ENCODE measurements at places on chromosomes 13 and 19.

DNA sequence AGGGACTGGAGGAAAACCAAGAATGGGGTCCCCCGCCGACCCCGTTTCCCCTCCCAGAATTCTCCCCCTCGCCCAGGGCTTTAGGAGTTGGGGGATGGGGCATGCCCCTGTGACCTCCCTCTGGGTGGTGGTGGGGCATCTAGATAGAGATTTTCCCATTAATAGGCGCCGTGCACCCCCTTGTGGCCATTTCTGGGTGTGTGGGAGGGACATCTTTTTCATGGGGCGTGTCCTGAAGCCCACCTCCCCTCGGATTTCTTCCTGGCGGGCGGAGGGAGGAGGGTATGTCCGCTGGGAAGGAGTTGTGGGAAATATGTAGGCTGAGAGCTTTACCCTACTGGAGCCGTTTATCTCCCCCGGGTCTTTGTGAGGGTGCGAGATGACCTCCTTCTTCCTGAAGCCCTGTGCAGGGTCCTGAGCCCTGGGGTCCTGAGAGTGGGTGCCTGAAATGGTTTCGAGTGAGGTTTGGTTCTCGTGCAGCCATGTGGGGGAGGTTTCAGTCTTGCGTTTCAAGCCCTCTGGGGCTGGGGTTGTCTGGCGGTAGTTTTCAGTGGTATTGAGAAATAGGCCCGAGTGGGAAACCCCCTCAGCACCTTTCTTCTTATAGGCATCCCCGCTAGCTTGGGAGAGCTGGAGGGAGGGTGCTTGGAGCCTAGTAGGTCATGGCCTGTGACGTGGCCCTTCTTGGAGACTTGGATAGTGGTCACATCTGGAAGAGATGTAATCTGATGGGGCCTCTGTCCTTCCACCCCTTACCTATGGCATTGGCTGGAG lies 1.0 kb downstream of the PRMT1 start:
- peak; percentile 62 for DNase-seq

DNA sequence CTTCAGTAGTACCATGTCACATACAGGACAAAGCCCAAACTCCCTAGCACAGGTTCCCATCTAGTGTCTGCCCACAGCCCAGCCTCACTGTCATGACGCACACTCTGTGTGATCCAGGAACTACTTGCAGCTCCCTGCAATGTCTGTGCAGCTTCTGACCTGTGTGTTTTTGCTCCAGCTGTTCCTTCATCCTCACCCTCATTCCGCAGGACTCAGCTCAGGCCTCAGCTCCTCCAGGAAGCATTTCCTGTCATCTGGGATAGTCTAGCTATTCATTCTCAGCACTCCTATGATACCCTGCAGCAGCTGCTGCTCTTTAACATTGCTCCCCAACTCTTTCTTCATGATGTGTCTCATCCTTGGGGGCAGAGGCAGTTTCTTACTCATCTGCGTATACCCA lies 56.1 kb downstream of the ENOX1 start:
- DNase-seq = peak; percentile 80

GRCh38 chr19:37867831-37868230 lies 38.6 kb downstream of the WDR87 start:
- DNase-seq = peak; percentile 82

DNA sequence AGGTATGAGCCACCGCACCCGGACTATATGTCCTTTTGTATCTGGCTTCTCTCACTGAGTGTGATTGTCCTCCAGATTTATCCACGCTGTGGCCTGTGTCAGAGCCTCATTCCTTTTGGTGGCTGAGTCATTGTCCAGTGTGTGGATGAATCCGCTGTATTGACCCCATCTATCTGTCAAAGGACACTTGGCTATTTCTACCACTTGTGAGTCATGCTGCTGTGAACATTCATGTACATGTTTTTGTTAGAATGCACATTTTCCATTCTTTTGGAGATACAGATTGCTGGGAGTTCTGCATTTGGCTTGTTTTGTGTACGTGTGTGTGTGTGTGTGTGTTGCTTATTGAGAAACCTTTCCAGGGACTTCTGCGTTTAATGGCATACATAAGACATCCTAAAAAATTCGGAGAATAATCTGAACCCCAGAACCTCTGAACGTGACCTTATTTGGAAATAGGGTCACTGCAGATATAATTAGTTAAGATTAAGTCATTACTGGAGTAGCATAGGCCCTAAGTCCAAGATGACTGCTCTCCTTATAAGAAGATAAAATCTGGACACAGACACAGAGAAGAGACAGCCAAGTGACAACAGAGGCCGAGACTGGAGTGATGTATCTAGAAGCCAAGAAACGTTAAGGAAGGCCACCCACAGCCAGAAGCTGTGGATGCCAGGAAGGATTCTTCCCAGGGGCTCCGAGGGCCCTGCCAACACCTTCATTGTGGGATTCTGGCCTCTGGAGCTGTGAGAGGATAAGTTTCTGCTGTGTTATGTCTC lies 4.9 kb upstream of the GIPC3 start:
- DNase-seq = peak; percentile 98

- DNase-seq = no peak
These were observed 10.5 kb upstream of the KLK4 start for GRCh38 chr19:50921426-50922316.

DNA sequence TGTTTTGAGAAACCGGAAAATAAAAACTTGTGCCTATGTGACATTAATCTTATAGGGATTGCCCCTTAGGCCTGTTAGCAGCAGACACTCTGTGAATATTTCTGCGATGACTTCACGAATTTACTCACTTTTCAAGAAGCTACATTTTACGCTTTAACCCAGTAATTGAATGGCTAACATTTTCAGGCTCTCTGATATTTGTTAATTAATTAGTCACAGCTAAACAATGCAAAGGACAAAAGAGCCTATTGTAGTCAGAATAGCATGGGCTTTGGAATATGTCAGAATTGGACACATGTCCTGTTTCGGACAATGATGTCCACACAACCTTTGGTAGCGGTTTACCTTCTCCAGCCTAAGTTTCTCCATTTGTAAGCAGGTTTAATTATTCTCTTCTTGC lies 506.6 kb downstream of the EFNB2 start:
- DNase-seq = no peak

- peak; percentile 23 for DNase-seq
These were observed 776 bp downstream of the DNAJC3 start for GRCh38 chr13:95677564-95678266.

DNA sequence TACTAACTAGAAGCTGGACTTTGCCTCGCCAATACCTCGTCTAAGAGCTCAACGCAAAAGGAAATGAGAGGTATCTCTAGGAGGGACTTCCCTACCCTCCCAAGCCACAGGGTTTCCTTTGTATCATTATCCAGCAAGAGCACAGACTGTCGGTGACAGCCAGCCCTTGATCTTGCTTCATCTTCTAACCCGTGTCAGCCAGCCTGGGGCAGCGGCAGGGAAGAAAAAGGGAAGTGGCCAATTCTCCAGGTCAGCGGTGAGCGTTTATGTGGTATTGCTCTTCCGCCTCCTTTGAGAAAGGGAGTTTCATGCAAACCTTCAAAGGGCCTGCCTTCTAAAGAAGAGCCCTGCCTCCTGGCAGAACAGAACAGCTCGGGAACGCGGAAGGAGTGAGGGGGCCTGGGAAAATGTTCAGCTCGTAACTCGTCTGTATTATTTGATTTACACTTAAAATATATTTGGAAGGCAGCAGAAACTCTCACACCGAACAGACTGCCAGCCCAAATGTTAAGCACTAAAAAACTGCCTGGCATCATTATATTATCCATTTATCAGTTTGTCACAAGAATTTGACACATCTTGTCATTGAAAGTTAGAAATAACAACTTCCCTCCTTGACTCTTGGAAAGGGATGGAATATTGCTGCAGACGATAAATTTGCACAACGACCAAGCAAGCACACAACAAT lies 41.8 kb downstream of the EFNB2 start:
- no peak for DNase-seq

- no peak for DNase-seq
These were observed 21.9 kb upstream of the WTIP start for GRCh38 chr19:34459614-34460013.

DNA sequence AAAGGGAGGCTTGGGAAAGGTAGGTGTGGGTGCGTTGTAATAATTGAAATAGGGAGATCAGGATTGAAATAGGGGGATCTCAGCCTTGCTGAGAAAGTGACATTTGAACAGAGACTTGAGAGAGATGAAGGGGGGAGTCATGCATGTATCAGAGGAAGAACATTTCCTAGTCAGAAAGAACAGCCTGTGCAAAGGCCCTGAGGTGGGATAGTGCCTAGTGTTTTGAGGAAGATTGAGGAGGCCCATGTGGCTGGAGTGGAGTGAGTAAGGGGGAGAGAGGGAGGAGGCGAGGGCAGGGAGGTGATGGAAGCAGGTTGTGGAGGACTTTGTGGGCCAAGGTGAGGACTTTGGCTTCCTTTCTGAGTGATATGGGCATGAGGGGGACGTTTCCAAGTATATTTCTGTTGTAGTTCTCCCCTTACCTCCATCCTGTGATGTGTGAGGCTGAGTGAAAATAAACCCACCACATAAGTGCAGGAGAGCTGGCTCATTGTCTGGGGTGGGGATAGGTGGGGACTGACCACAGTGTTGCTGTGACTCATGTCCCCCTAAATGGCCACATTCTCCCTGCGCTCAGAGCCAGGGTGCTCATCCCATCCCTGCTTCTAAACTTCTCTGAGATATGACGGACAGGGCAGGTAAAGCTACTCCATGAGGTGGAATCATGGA lies 17.8 kb downstream of the ACTL9 start:
- DNase-seq = no peak

GRCh38 chr13:47146991-47147811 lies 250.3 kb upstream of the HTR2A start:
- no peak for DNase-seq

GRCh38 chr13:26965952-26966700 lies 205.5 kb downstream of the USP12 start:
- DNase-seq = peak; percentile 93

DNA sequence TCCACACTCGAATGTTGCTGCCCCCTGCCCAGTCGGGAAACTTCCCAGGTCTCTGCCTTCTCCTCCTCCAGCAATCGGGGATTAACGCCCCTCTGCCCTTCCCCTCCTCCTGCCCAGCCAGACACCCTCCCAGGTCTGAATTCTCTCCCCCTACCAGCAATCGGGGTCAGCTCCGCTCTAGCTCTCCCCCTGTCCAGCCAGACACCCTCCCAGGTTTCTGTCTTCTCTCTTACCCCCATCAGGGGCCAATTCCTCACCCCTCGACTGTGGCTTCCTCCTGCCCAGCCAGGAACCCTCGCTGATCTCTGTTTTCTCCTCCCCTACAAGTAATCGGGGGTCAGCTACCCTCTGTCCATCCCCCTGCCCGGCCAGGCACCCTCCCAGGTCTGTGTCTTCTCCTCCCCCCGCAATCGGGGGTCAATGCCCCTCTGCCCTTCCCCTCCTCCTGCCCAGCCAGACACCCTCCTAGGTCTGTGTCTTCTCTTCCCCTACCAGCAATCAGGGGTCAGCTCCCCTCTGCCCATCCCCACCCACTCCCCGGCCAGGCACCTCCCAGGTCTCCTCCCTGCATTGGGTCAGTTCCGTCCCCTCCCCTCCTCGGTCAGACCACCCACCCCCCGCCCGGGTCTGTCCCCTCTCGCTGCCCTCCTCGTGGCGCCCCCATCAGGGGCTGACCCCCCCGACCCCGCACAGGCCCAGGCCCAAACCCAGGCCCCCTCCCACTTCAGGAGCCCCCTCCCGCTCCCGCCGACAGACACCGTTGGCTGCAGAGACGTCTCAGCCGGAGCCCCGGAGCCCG lies 668 bp downstream of the ZFR2 start:
- DNase-seq = no peak

DNA sequence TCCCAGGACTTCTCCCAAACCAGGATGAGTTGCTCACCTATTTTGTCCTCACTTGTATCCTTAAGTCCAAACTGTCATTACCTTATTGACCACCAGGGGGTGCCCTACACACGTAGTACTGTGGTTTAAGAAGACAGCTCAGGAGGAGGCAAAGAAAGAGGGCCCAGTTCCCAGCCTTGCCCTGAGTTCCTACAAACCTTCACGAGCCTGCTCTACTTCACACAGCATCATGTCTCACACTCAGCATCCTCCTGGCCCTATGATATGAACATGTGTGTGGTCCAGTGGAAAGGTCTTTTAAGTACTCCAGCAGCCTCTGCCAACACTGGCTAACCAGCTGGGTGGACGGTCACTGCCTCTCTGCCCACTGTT lies 8.1 kb upstream of the ZNF784 start:
- DNase-seq = peak; percentile 96

DNA sequence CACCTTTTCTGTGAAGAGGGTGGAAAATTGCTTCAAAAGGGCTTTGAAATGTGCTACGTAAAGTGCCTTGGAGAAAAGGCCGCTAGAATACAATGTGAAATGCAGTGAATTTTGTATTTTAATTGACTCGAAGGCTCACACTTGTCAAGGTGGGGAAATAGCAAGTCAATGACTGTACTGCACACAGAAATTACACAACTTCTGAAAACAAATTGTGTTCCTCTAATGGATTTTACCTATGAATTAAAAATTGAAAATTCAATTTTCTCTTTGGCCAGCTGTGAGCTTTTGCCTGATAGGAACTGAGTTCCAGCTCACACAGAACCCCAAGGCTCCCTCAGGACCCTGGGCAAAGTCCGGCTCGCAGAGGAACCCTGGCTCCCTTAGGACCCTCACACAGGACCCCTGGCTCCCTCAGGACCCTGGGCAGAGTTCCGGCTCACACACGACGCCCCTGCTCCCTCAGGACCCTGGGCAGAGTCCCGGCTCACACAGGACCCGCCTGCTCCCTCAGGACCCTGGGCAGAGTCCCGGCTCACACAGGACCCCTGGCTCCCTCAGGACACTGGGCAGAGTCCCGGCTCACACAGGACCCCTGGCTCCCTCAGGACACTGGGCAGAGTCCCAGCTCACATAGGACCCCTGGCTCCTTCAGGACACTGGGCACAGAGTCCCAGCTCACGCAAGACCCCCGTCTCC lies 324.9 kb downstream of the UQCRFS1 start:
- DNase-seq = no peak

GRCh38 chr13:73893833-73894232 lies 240.4 kb downstream of the KLF12 start:
- no peak for DNase-seq

DNA sequence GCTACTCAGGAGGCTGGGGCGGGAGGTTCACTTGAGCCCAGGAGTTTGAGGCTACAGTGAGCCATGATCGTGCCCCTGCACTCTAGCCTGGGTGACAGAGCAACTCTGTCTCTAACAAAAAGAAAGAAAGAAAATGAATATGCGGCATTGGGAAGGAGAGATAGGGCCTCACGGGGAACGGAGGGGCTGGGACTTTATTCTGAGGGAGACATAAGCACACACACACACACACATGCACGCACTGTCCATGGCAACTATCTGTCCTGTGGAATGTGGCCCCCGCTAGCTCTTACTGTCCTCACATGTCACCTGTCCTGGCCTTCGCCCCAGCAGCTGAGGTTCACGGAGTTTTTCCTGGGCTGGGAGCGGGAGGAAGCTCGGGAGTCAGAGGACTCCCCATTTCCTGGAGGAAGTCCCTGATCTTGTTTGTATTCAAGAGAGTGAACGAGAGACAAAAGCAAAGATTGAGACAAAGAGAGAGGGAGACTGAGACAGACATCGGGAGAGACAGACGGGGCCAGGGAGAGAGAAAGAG lies 654 bp downstream of the STAP2 start:
- no peak for DNase-seq
